Skeletal muscle cell (primary cell): ENCODE measurements at places on chromosomes 7 and 10.

- DNase-seq, result no peak
Measured at GRCh38 chr7:155009570-155010157, 6.7 kb upstream of the PAXIP1 start.

- no peak for DNase-seq
Measured at GRCh38 chr10:130770018-130770630, 541.4 kb downstream of the TCERG1L start.

DNA sequence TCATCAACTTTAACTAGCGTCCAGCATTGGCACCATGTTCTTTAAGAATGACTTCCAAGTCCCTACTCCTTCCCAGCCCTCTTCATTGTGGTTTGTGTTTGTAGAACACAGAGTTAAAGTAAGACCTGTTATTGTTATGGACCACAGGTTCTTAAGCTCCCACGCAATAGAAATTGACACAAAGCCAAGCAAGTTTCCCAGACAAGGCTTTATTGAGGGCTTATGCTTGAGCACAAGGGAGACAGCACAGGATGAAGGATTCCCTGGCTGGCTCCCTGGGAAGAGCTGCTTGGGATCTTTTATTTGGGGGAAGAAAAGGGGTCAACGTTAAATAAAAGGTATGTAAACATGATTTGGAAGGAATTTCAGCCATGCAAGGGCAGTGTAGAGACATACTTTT lies 44.3 kb upstream of the PRKCQ start:
- no peak for DNase-seq

- no peak for DNase-seq
Measured at GRCh38 chr10:43076876-43077420, at the start of gene RET. Gene RET (plus strand): TSS chr10:43077069. CDS start chr10:43077259, 190 bp downstream.

DNA sequence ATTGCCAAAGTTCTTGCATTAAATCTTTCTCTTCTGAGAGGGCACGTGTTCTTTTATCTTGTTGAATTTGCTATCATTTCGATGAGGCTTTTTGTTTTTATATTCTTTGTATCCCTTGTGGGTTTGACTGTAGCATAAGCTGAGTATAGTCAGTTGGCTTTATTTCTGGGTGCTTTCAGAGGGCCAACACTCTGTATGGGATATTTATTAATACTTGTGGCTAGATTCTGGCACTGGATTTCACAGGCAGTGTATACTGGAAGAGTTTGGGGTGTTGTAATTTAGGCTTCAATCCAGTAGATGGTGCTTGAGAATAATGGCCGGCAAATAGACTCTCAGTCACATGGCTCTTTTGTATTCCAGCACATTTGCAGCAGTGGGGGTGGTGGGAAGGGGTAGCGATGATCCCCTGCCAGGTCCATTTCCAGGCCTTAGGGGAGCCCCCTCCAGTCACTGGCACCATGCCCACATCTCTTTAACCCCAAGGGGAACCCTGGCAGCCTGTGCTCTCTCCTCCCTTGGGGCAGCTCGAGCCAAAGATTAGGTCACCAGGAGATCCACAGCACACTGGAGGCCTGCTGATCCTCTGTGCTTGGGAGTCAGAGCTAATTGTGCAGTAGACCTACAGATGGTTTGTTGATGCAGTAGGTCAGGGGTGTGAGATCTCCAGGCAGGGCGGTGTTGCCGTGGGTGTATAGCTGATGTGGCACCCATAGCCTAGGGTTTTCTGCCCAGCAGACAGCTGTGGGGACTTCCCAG lies 81.8 kb downstream of the PTPN20 start:
- no peak for DNase-seq

DNA sequence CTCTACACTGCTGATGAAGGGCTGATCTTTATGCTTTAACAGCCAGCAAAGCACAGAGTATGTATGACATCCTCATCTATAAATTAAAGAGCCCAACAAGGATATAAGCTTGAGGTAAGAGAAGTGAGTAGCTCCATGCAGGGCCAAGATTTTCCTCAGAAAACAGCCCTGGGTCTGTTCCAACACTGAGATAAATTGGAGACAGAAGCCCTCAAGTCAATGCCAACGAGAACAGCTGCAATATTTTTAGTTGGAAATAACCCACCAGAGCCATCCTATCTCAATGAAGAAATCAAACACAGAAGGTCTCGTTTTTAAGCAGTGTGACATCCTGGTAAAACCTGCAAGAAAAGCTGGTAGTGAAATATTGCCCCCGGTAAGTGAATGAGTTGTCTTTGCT lies 297.0 kb upstream of the AUTS2 start:
- no peak for DNase-seq

GRCh38 chr7:41696323-41696916 lies 6.5 kb downstream of the INHBA start:
- DNase-seq, result peak; percentile 64

GRCh38 chr10:101450277-101451080 lies 96.5 kb downstream of the BTRC start:
- DNase-seq, result no peak

- DNase-seq, result peak; percentile 31
Measured at GRCh38 chr10:75048669-75049098, 62.8 kb upstream of the SAMD8 start.

DNA sequence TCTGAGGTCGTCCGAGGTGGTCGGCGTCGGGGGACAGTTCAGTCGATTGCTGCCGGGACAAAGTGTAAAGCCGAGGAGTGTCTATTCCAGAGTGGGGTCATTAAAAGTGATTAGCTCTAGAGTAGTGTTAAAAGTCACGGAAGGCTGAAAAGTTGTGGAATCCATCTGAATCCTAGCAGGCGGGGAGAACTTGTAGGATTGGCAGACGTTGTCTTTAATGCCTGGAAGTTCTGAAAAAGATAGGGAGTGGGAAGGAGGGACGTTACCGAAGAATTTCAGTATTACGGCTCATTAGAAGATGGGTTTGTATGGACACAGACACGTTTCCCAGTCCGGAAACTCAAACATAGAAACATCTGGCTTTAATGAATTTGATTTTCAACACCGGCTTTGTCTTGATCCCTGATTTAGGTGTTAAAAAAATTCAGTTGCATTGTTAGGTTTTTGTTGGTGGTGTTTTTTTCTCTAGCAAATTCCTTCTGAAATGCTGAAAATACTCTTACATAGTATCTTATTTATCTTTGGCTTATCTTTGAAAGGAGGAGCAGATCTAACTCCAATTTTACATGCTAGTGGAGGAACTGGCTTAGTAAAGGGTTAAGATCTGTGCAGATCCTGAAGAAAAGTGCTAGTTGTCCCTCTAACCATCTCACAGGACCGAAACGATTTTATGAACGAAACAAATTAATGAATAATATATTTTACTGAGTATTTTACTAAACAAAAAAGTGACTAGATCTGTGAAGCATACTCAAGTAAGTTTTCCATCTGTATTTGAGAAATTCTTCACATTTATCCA lies 900 bp downstream of the MKLN1 start:
- DNase-seq, result no peak

- DNase-seq, result no peak
Measured at GRCh38 chr7:98869597-98870120, at the start of gene TMEM130. Gene TMEM130 (minus strand): TSS chr7:98870014. CDS start chr7:98869861, 153 bp downstream.

DNA sequence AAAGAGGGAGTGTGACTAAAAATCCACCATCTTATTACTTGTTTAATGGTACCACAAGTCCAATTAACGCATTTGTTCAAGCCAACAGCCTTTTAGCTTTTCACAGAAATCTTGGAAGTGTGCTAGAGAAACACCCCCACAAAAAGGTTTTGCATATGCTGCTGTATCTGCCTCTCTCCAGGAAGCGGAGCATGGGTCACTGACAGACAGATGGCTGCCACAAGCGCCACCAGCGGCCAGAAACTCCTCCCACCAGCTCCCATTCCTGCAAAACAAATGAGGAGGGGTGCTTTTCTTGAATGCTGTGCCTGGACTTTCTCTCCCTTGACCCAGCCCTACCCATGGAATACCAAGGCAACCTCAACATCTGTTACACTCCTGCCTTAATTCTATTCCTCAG lies 176.3 kb upstream of the LRGUK start:
- DNase-seq, result no peak

DNA sequence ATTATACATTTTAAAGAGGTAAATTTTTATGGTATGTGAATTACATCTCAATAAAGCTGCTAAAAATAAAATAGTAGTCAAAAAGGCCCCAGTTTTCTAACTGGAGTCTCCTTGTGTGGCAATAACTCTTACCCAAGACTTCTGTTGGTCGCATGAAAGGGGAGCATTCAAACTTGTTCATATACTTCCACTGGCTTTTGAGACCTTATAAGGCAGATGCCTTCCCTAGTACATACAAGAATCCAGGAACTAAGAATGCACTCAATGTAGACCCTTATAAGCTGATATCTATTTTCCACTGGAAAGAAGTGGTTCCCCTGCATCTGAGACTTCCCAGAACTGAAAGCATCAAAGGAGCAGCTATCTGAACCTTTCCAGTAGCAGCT lies 13.0 kb downstream of the BCAP29 start:
- DNase-seq, result no peak

DNA sequence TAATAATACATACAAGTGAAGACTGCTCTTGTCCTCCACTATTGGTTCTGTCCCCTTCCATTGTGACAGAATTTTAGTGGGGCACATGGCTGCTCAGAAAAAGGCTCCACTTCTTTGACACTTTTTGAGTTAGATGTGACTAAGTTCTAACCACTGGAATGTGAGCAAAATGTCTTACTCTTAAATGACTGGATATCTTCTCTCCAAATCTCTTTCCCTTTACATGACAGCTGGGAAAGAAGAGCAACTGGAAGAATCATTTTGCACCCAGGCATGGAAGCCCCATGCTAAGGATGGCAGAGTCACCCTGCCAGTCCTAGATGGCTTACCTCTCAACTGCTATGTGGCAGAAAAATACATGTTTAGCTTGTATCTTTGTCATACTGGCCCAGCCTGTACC lies 97.7 kb downstream of the CACNA2D1 start:
- DNase-seq, result no peak

DNA sequence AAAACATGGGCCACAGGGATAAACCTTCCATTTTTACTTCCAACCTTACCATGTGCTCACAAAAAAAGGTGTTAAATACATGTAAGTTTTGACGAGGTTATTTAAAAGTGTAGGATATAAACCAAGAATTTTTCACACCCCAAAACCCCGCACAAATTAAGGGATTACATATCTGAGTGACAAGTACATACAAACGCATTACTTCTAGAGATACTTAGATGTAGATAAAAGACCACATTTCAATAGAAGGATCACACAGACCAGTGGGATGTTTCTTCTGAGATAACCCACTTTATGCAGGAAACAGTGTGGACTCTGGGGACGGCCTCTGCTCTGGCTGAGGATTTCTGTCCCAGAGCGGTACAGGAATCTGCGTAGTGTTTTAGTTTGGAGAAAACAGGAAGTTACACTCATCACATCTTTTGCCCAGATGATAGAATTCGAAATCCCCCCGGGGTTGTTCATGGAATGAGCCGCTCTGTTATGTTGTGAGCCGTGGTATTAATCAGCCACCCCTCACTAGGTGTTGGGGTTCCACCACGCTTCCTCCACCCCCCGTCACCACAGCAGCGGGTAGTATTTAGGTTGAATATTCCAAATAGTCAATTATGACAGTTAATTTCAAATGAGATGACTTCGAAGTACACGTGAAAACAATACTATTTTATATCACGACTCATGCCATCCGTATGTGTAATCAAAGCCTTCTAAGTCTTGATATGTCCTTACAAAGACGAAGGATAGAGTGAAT lies 1.3 kb upstream of the CUL1 start:
- no peak for DNase-seq

DNA sequence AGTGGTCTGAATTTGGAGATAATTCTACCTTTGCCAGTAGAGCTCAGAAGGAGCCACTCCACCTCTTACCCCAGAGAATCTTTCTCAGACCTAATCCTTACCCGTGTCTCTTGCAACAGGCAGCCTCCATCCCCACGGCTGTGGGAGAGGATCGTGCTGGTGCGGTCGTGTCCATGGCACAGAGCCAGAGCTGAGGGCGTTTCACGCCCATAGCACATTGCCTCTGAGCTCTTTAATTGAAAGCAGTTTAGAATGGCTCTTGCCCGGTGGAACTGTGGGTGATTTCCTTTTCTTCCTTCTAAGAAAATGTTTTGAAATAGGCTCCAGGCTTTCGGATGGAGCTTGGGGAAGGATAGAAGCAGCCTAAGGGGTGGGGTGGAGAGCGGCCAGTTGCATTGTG lies 41.5 kb downstream of the PRF1 start:
- no peak for DNase-seq

DNA sequence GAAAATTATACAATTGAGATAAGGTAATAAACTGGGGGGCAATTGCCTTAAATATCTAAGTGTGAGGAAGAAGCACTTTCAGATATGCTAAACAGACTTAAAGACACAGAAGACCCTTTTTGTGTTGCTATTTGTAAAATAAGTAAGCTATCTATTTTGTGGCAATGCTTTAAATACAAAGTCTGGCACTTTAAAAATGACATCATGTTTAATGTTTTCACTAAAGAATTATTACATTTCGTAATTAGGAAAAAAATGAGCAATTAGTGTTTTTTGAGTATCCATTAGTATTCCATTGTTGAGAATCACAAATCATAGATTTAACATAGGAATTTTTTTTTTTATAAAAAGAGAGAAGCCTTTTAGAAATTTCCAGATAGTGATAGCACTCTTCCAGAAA lies 2.1 kb downstream of the CREB5 start:
- no peak for DNase-seq

- DNase-seq, result no peak
Measured at GRCh38 chr7:82263920-82264782, 179.4 kb downstream of the CACNA2D1 start.

DNA sequence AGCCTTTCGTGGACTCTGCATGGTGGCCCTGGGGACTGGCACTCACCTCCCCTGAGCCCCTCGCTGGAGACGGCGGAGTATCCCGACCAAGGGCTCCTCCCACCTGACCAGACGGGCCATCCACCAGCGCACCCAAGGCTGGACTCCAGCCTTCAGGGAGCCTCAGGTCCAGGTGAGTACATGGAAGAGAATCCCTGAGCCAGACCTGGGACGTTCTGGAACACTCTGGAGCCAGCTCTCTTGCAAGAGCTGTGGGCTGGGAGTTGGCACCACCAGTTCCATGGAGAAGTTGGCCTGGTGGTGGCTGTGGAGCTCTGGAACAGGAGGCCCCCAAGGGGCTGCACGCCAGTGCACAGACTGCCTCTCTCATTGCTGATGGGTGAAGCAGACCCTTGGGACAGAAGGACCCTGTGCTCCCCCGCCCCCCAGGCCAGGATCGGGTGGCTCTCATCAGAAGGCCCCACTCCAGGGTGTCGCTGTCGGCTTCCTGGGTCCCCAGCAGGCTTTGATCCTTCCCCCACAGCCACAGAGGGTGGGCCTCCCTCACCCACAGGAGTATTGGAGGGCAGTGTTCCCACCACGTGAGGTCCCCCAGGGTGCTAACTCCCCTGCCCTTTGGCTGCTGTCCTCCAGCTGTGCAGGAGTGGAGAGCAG lies 189.9 kb downstream of the EBF3 start:
- no peak for DNase-seq
